T-helper 2 cell (primary cell): ENCODE measurements at places on chromosomes 6 and 20.

- no peak for DNase-seq
Measured at GRCh38 chr6:167719920-167720319, 106.8 kb upstream of the AFDN start.

GRCh38 chr6:11224252-11224965 lies 8.1 kb downstream of the NEDD9 start:
- DNase-seq = peak; percentile 96

DNA sequence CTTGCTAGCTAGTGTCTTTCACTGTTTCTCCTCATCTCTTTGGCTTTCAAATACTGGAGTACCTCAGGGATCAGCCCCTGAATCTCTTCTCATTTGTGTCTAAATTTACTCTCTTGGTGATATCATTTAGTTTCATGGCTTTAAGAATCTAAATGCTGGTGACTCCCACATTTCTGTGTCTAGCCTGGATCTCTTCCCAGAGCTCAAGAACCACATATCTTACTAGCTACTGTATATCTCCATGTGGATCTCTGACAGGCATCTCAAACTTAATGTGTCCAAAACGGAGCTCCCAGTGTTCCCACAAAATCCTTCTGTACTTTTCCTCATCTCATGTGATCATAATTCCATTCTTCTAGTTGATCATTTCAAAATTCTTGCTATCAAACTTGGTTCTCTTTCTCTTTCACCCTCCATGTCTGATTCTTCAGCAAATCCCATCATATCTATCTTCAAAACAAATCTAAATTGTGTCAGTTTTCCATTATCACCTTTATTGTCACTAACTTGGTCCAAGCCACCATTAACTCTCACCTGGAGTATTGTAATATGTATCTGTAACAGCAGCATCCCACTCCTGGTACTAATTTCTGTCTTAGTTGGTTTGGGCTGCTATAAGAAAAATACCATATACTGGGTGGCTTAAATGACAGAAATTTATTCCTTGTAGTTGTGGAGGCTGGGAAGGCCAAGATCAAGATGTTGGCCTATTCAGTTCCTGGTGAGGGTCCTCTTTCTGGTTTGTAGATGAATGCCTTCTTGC lies 45.9 kb downstream of the CCDC170 start:
- no peak for DNase-seq

DNA sequence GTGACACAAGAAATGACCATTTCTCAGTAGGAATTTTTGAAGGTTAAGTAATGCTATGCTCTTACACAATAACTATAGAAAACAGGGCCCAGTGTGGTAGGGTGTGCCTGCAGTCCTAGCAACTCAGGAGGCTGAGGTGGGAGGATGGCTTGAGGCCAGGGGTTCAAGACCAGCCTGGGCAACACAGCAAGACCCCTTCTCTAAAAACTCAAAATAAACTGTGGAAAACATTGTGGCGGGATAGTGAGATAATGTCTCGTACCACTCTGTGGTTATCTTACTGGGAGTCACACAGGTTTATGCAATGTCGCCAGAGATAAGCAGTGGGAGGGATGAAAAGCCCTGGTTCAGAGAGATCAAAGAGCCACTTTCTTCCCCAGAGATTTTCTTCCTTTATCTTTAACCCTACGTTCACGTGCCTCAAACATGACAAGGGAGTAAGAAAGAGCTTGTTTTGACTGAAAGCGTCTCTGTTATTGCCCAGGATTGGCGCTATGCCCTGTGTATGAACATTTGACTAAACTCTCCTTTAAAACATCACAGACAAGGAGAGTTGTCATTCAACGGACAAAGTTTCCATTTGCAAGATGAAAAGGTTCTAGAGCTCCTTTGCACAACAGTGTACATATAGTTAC lies 13.9 kb downstream of the GCM1 start:
- DNase-seq = no peak

GRCh38 chr6:90485635-90486277 lies 101.1 kb downstream of the MAP3K7 start:
- DNase-seq = no peak

DNA sequence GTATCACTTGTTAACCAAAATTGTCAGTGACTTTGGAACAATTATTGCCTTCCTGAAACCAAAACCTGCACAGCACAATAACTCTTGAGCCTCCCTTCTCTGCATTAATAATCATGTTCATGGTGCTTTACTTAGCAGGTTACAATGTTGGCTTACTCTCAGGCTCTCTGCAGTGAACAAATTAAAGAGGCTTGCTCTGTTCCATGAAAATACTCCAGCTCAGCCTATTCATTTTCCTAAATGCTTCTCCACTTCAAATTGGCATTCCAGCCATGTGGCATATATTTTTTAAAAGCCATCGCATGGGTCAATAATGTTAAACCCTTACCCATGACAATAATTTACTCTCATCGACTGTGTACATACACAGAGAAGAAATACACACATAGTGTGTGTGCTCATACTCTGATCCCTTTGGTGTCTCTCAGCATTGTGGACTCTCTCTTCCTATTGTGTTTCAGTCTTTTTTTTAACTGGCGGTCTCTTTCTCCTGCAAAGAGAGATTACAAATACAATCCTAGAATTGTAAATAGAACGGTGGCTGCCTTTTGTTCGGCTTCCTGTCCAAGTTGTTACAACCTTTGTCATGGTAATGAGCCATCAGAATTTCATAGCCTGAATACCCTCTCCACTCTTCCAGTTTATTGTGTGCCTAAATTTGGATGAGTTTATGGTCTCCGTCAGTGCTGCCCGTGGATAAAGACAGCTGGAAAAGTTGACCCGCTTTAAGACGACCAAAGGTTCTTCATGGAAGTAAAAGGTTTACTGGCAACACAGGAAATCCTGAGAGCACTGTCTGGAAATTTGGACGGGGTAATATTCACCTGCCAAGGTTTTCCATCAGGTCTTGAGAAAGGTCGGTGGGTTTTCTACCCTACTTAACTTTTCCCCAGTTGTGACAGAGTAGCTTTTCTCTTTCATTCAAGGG lies 263.6 kb downstream of the CD83 start:
- no peak for DNase-seq

- DNase-seq = no peak
Measured at GRCh38 chr20:44089987-44090674, 96.9 kb downstream of the JPH2 start.

DNA sequence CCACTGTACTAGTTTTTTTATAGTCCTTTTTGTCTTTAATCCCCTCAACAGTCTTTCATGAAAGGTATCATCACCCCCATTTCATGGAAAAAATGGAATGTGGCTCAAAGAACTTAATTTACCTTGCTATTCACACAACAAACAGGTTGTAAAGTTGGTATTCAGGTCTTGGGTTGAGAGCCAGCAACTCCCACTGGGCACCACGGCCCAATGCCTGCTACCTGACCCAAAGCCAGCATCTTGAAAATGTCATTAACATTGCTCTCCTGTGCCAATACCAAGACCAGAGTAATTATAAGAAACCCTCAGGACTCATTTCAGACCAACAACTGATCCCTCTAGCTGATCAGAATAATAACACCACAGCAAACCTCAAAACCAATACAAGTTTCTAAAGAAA lies 75.7 kb downstream of the METTL24 start:
- DNase-seq = no peak

DNA sequence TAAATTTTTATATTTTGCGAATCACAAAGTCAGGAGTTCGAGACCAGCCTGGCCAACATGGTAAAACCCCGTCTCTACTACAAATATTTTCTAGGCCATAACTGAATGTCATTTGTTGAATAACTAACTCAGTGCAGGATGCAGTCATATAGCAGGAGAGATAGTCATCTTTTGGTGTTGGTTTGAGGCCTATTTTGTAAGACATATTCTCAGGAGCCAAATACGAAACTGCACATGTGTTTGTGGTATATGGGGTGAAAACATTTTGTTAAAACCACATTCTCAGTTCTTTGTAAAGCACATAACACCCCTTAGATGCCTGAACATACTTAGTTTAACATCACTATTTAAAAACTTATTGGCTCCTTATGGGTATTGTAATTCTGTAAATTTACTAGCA lies 4.7 kb upstream of the ENPP5 start:
- DNase-seq = peak; percentile 96

DNA sequence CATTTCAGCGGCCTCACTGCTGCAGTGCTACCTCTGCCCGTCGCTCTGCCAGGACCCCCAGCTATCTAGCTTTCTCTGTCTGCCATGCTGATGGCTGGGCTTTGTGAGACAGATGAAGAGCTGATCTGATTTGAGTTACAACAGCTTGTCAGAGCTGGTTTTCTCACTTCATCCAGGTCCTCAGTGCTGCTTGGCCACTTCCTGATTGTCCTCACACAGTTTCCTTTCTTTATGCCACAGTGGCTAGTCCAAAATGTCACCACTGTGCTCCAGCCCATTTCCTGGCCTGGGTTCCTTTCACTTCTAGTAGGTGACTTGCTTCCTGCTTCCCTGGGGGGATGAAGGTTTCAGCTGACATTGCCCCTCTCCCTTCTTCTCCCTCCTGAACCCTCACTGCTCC lies 35.4 kb downstream of the FNDC1 start:
- no peak for DNase-seq

- no peak for DNase-seq
Measured at GRCh38 chr6:157600807-157601206, 219.8 kb downstream of the ZDHHC14 start.

DNA sequence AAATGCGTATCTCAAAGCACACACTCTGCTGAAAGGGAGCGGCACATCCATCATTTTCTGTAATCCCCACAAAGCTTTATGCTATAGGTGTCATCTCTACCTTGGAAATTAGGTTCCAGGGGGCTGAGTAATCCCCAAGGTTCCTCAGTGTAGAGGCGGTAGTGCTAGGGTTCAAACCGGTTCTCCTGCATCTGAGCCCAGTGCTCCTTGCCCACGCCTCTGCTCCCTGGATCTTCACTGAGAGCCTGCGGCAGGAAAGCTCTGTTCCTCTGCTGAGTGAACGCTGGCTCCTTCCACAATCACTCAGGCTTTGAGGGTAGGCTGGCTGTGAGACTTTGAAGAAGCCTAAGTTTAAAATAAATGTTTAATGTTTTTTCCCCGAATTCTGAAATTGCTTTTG lies 24.9 kb downstream of the SLC22A23 start:
- no peak for DNase-seq

GRCh38 chr6:133241086-133241900 lies at the start of gene EYA4:
TSS of gene EYA4 (plus strand) at chr6:133241357. CDS start at chr6:133274781, 33,424 bp downstream.
- DNase-seq = no peak

- DNase-seq = no peak
Measured at GRCh38 chr6:74182992-74183391, 487.0 kb downstream of the CD109 start.

DNA sequence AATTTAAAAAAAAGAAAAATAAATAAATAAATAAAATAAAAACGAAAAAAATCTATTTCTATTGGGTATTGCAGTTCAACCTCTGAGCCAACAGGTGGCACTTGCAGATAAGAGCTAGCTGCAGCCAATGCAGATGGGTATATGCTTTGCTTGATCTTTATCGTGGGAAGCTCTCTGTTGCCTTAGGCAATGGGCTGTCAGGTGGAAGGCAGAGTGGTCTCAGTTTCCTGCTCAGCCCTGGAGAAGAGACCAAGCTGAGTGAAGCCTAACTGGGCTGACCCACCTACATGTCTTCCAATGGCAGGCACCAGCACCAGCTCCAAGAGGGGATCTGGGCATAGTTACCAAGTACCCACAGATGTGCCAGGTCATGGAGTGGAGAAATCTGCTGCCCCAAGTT lies 95.0 kb downstream of the AK9 start:
- DNase-seq = peak; percentile 67

DNA sequence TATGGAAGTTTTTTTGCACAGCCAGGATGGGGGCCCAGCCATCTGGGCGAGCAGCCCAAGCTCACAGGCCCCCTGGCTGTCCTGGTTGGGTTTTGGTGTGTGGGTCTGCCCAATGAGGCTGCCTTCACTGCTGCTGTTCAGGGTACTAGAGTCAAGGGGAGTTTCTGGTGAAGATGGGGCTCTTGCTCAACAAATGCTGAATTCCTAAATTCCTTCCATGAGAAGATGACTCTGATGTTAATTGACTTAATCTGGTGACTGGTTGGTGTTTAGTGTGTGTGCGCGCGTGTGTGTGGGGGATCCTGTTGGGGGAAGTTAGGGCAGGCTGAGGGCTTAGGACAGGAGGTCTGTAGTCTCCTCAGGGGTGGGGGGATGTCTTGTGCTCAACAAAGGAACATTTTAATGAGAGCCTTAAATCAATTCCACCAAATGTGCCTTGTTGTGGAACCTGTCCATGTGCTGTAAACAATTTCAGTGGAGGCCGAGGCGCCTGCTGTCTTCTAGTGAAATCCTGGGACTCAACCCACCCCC lies 1.9 kb downstream of the PTK7 start:
- DNase-seq = no peak

GRCh38 chr6:76779068-76779467 lies 684.2 kb downstream of the HTR1B start:
- DNase-seq = no peak

DNA sequence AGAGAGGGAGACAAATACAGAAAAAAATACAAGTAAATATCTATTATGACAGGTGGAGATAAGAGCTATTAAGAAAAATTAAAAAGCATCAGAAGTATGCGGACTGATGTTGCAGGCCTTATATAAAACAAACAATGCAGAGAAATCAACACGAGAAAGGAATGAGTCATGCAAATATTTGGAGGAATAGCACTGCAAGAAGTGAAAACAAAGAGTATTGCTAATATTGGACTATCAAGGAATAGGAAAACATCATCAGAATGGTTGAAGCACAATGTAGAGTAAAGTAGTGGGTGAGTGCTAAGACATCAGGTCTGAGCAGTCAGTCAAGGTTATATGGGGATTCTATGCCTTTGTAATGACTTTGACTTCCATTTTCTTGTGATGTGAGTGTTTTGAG lies 657.5 kb upstream of the GJE1 start:
- no peak for DNase-seq

GRCh38 chr6:39669973-39670342 lies 55.2 kb downstream of the KIF6 start:
- no peak for DNase-seq

DNA sequence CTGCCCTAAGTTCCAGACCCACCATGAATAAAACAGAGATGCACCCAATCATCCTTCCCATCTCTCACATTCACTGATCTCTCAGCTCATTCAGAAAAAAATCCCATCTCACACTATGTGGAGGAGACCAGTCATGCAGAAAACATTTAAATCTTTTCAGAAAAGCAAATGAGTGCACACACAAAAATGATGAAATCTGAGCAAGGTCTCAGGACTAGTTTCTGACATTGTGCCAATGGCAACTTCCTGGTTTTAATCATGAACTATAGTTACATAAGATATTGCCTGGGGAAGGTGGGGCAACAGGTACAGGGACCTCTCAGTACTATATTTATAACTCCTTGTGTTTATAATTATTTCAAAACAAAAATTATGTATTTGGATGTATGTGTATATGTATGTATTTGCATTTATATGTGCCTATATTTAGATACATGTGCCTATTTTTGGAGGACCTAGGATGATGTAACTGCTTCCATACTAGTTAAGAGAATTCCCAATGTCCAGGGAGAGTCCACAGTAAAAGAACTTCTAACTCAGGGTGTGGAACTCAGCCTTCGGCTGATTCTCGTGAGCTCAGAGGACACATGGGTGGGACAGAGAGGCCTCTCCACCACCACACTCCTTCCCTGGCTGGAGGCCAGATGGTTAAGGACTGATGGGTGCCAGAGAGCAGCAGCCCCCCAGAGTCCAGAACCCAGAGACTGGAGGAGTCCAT lies 71.7 kb upstream of the MAP3K4 start:
- DNase-seq = no peak
